WERI-Rb-1 (cell line): ENCODE measurements at places on chromosomes 6 and 20.

GRCh38 chr6:154314084-154314483 is 42.5 kb downstream of the IPCEF1 start:
- no peak for DNase-seq

DNA sequence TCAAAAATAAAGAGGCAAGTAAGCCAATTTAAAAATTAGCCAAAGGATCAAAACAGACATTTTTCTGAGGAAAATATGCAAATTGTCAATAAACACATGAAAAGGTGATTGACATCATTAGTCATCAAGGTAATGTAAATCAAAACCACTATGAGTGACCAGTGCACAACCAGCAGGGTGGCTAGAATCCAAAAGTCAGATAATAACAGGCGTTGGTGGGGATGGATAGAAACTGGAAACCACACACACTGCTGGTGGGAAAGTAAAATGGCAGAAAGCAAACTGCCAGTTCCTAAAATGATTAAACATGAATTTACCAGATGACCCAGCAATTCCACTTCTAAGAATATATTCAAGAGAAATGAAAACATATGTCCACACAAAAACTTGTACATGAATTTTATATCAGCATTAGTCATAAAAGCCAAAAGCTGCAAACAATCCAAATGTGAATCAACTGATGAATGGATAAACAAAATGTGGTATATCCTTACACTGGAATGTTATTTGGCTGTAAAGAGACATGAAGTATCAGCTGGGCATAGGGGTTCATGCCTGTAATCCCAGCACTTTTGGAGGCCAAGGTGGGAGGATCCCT is 74.8 kb upstream of the MBOAT1 start:
- DNase-seq, result no peak

GRCh38 chr6:27400877-27401642 is 12.5 kb downstream of the ZNF391 start:
- no peak for DNase-seq

GRCh38 chr6:131460614-131461000 is 112.4 kb upstream of the ARG1 start:
- no peak for DNase-seq

DNA sequence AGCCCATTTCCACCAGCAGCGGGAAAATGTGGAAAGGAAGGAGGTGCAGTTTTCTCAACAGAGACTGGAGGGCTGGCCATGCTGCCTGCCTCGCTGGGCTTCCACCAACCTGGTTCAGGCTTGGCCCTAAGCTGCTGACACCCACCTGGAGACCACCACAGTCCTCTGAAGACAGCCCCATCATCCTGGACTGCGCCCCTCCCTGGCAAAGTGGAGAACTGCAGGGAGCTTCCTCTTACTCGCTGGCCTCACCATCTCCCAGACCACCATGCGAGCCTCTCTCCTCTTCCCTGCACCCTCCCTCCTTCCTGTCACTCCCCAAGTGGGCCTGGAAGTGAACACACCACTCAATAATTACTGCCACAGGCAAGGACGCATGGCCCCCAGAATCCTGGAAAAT is 71.5 kb downstream of the PSMG4 start:
- DNase-seq, result no peak

DNA sequence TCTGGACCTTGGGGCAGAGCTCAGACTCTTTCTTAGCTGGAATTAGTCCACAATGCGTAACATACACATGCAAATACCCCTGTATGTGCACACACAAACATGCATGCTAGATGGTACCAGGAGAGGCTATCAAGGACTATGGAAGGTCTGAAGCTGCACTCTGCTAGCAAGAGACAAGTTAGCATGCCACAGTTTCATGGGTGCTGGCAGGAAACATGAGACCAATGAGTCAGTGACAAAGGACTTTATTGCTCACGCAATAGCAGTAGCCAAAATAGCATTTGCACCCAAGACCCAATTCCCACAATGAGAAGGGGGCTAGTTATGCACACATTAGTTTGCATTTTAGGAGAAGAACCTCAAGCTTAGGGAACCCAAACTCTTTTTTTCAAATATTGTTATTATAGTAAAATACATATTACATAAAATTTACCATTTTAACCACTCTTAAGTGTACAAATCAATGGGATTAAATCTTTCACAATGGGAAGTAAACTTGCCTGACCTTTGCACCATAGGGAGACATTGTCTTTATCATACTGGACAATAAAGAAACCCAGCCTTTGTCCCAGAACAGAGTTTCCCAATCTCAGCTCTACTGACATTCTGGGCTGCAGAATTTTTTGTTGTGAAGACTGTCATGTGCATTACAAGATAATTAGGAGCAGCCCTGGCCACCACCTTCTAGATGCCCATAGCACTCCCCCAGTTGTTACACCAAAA is 69.1 kb downstream of the NRSN1 start:
- no peak for DNase-seq

- no peak for DNase-seq
These were observed 193.7 kb downstream of the GJA10 start for GRCh38 chr6:90088009-90088408.

DNA sequence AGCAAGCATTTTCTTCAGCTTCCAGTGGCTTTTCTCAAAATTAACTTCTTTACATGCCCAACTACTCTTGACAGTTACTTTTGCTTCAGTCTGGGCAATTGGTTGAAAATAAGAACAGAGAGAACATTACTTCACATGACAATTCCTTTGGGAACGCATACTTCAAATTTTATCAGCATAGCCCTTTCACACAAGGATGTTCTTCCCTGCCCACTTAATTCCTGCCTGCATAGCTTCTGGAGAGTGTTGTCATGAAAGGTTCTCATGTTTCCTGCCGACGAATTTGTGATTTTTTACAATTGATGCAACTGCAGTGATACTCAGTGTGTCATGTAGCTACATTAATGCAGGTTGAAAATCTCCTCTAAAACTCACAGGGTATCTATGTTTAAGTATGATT is 22.0 kb upstream of the SNRNP48 start:
- no peak for DNase-seq

GRCh38 chr6:129307845-129308244 is 402.1 kb downstream of the ARHGAP18 start:
- no peak for DNase-seq

GRCh38 chr20:3168079-3168828 is 5.1 kb downstream of the LZTS3 start:
- DNase-seq, result no peak

DNA sequence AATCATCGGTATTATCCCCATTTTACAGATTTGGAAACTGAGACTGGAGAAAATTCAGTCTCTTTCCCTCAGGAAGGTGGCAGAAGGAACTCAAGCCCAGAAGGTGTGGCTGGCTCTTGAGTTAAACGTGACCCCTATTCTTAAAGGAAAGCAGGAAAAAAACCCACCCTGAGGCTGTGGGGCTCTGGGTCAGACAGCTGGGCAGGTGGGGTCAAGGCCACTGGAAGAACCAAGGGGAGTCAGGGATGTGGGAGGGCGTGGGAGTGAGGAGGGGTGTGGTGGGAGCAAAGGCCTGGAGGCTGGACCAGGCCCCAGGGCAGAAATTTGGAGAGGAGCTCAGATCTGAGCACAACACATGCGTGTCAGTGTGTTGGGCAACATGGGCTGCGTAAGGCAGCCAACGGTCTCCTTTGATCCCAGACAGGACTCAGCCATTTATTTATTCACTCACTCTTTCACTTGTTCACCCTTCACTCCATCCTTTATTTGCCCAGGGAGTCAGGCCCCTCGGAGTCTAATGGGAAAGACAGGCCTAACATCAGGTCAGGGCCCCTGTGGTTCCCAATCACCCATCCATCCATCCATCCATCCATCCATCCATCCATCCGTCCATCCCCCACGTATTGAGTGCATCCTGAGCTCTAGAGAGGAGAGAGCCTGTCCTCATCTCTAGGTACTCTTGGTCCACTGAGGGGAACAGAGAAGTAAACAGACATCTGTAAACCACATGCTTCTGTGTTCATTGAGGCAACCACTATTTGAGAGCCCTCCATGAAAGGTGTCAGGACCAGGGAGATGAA is 165.0 kb downstream of the VEGFA start:
- DNase-seq, result peak; percentile 4

DNA sequence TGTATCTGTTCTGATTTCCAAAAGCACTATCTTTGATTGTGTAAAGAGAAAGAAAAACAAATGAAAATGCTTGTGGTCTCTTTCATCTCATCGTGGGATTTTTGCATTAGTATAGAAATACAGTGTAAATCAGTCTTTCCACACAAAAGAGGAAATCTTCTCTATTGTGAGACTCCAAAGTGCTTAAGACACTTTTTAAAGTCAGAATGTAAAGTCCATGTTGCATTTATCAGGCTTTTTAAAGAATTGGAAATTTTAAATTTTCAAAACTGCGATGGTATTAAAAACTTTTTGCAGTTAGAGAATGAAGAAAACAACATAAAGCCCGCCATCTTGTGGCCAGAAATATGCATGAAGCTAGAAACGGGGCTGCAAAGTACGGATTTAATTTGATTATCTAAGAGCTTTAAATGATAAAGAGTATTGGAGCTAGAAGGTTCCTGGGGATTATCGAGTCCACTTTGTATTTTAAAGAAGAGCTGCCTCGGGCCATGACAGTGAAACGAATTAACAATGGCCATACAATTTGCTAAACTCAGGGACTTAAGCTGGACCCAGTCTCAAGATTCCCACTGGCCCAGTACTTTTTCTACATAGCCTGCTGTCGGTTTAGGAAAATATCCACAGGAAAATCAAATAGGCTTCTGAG is 339.6 kb downstream of the ARHGAP18 start:
- DNase-seq, result peak; percentile 44

DNA sequence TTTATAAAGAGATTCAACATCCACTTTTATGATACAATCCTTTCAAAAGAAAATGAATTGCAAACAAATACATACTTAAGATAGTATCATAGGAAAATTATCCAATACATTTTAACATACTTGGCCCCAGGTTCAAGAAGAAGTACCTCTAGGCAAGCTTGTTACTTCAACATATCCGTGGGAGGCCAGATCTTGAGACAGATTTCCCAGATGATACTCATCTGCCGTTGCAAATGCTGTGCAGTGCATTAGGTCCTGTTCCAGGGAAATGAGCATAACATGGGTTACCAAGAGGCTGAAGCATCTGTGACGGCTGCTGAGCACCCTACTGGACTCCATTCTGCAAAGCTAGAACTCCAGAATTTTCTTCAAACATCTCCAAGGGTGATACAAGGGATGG is 15.6 kb downstream of the RMND1 start:
- DNase-seq, result no peak

GRCh38 chr6:121451250-121451649 is 15.8 kb downstream of the GJA1 start:
- DNase-seq, result no peak

DNA sequence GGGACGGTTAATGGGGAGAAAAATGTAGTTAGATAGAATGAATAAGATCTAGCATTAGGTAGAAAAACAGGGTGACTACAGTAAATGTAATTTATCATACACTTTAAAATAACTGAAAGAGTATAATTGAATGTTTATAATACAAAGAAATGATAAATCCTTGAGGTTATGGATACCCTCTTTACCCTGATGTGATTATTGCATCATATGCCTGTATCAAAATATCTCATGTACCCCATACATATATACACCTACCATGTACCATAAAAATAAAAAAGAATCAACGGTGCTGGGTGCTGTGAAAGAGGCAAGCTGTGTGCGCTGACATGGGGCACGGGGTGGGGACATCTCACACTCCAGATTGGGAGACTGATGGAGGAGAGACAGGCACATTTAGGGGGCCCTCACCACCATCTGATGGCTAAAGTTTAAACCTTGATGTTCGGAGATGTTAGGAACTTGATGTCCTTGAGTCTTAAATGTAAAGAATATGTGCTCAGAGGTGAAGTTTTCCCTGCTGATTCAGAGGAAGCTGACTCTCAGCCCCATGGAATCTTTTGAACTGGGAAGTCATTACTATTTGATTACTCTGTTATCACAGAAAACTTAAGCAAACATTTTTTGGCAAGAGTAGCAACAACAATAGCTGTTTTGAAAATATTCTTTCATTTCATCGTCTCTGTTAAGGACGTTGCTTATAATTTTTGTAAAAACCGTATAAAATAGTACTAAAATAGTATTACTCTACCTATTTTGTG is 26.4 kb upstream of the RFPL4B start:
- DNase-seq, result no peak

DNA sequence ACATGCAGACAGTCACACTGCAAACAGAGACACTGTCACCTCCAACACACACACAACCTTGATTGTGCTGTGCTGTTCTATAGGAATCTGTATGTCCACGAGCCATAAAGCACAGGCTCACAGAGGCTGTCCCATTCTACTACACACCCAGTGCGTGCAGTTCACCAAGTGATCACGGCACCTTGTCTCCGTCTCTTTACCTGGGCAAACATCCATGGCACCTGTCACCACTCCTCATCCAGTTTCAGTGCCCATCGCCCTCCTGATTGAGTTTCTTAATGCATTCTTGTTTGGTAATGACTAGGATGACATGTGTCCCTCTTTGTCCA is 65.8 kb upstream of the STMND1 start:
- no peak for DNase-seq

DNA sequence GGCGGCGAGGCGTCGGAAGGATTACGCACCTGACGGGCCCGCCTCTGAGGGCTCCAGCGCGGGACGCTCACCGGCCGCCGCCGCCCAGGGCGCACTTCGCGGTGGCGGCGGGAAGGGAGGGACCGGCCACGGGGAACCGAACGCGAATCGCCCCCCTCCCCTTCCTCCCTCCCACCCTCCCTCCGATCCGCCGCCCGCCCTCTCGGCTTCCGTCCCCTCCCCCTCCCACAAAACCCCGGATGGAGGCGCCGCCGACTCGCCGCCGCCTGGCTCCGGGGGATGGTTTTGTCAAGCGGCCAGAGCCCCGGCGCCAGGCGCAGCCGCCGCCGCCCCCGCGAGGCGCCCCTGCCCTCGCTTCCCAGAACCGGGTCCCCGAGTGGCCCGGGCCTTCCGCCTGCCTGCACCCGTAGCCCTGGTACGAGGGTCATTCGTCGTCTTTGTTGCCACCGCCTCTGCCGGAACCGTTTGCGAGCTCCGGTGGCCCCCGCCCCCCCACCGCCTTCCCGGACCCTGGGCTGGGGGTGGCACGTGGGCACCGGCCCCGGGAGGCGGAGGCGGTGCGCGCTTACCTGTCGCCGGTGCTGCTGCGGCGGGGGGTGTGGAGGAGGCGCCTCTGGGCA is 398 bp downstream of the ZBTB2 start:
- peak; percentile 81 for DNase-seq

- no peak for DNase-seq
These were observed 160.3 kb downstream of the ADAT2 start for GRCh38 chr6:143290206-143290605.

DNA sequence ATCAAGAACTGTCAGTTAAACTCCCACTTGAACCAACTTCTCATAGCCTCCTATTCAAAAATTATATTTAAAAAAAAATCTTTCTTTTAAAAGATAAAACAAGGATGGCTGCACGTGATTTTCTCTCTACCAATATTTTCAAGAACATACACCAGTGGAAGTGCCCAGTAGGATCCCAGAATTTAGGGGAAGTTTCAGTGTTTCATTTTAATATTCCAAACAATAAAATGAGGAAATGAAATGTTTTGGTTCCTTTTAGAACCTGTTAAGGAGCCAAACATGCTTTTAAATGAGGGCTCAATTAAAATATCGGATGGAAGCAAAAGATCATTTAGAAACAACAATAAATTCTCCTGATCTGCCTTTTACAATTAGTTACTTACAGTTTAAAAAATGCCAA is 26.4 kb upstream of the PRELID3B start:
- DNase-seq, result no peak
